ENCODE measurements at places on chromosomes 1 and 21.

GRCh38 chr1:209791920-209792319 lies 7.6 kb upstream of the C1orf74 start:
- DNase-seq: no peak

DNA sequence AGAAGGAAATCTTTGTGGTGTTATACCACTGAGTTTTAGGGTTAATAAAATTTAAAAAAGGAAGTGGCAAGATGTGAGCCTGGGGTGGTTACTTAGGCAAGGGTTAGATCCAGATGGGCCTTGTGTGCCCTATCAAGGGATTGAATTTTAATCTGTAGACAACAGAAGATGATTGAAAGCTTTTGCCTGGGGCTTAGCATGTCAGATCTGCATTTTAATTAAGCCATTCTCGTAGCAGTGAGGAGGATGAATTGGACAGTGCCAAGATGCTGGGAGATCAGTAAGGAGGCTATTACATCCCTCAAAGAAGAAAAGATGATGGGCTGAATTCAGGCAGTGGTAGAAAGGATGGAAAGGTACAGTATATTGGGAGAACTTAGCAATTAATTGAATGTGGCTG lies 42.3 kb downstream of the HMGB4 start:
- DNase-seq: no peak

DNA sequence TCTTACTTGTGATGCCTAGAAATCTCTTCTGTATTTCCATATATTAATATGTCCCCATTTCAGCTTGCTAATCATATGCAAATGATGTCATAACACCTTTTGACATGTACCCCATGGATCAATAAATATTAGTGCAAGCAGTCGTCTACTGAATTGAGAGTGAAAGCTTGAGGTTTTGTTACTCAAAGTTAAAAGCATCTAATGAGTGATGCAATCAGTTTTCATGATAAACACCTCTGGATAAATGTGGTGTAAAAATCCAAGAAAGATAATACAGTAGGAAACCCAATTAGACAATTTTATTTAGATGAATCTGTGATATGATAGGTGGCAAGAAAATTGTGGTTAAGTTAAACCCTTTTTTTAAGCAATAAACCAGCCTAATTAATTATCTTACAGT lies 141.2 kb upstream of the DMRTA2 start:
- no peak for DNase-seq

DNA sequence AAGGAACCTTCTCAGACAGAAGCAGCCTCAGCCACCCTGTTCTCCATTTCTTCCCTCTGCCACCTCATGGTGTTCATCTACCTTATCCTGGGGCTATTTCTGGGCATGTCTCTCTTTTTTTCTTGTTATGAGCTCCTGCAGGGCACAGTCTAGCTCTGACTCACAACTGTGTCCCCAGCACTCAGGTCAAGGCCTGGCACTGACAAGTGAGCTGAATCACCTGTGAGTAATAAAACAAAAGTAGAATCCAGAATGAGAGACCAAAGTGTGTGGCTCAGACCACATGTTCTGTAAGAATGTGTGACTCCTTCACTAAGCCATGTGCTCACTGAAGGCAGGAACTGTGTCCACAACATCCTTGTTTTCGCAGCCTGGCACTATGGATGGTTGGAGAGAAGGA lies 23.2 kb downstream of the C1orf94 start:
- DNase-seq: no peak

DNA sequence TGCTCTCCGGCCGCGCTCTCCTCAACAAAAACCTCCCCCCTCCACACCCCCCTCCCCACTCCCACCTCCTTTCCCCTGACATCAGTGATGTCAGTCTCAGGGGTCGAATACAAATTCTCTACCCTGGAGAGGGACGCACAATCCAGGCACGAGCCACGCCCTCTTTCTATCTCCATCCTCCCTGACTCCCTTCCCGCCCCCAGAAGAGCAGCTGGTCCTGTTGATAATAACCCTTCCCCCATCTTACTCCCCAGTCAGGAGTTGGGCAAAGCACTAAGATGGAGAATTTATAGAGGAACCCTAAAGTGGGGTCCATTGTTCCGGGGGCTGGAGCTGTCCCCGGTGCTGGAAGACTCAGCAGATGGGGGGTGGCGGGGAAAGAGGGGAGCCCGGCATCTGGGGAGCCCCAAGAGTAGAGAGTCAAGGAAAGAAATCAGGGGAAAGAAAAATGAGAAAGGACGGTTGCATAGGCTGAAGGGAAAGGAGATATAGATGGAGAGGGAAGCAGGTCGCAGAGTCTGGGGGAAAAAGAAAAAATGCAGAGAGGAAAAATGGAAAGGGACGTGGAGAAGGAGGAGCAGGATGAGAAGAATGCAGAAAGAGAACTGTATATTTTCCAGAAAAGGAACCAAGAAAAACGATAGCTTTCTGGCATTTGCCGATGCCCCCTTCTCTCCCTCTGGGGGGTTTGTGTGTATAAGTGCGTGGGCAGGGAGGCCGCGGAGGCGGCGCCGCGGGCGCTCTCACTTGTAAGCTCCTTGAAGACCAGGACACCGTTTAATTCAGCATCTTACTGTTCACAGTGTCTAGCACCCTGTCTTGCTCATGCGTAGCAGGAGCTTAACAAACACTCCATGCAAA lies at the start of gene CELF3:
TSS of gene CELF3 (minus strand) at position 33 of the 861 bp plus-strand sequence. CDS start 783 bp downstream, outside the sequence.
- DNase-seq: peak; percentile 35
